ENCODE measurements at places on chromosomes 13 and 19. TPM values are rescaled to one million over a fixed set of nuclear protein-coding genes. Genes with fewer than 3 reads are reported as not detected.

CD177 gene
- 5.7 TPM for total RNA-seq

DNA sequence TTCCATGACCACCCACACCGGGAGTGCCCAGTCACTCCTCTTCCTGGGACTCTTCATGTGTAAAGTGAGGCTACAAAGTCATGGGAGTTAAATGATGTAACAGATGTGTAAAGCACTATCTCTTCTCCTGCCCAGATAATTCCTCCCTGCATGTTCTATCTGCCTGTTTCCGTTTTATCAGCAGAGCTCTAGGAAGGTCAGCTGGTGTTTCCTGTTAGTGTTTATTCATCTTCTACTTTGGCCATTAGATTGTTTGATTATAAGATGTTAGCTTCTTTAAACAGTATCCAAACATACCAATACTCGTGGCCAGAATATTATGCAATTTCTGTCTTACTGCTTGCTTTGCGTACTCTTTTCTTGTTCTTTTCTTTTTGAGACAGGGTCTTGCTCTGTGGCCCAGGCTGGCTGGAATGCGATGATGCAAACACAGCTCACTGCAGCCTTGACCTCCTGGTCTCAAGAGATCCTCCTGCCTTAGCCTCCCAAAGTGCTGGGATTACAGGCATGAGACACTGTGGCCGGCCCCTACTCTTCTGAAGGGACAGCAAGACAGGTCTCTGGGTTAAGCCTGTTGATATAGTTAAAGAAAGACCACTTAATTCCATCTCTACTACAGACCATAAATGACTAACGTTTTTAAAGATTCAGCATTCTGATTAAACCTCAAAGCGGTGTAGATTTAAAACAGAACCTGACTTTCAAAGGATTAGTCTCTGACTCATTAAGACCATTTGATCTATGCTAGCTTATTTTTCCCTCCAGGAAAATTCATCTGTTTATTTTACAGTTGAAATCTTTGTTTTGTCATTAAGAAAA lies 97.4 kb upstream of the AKAP11 start:
- H3K27me3 ChIP-seq = no peaks in the 10 kb centered on the region
- no peak for DNase-seq
- no peaks in the 10 kb centered on the region for H3K4me1 ChIP-seq
- peaks cover 30% of the 10 kb centered on the region for H3K36me3 ChIP-seq
- no peak overlapping the region for H3K27ac ChIP-seq

- H3K36me3 ChIP-seq = no peaks in the 10 kb centered on the region
- DNase-seq = no peak
- peaks cover 41% of the 10 kb centered on the region for H3K27me3 ChIP-seq
- H3K4me1 ChIP-seq = no peaks in the 10 kb centered on the region
- H3K4me3 ChIP-seq = no peak overlapping the region
Measured at GRCh38 chr19:53999694-54000093, 8.3 kb downstream of the CACNG6 start.

GRCh38 chr13:112951674-112952371 lies 17.2 kb upstream of the MCF2L start:
- H3K4me3 ChIP-seq = no peak overlapping the region
- H3K27me3 ChIP-seq = no peaks in the 10 kb centered on the region
- no peaks in the 10 kb centered on the region for H3K4me1 ChIP-seq

ASF1B gene
- total RNA-seq = 2.6 TPM

KHSRP gene
- total RNA-seq = 173 TPM

FXYD3 gene
- 135 TPM for total RNA-seq

RHPN2 gene
- 7.7 TPM for total RNA-seq

GRCh38 chr19:7907122-7907521 lies 3.4 kb downstream of the MAP2K7 start:
- H3K27ac ChIP-seq = no peak overlapping the region
- DNase-seq = peak; percentile 42
- no peaks in the 10 kb centered on the region for H3K27me3 ChIP-seq
- peaks cover 42% of the 10 kb centered on the region for H3K36me3 ChIP-seq
- H3K4me3 ChIP-seq = no peak overlapping the region
- H3K4me1 ChIP-seq = peaks cover 42% of the 10 kb centered on the region

- H3K27ac ChIP-seq = no peak overlapping the region
- no peaks in the 10 kb centered on the region for H3K36me3 ChIP-seq
- no peak overlapping the region for H3K4me3 ChIP-seq
- DNase-seq = no peak
- H3K4me1 ChIP-seq = peaks cover 22% of the 10 kb centered on the region
Measured at GRCh38 chr13:39457274-39457673, 145.7 kb downstream of the LHFPL6 start.

GRCh38 chr13:110581506-110582185 lies 20.1 kb upstream of the RAB20 start:
- H3K4me3 ChIP-seq = no peak overlapping the region
- H3K36me3 ChIP-seq = no peaks in the 10 kb centered on the region
- DNase-seq = no peak
- H3K27me3 ChIP-seq = no peaks in the 10 kb centered on the region
- no peak overlapping the region for H3K27ac ChIP-seq
- H3K4me1 ChIP-seq = no peaks in the 10 kb centered on the region

F2RL3 gene
- total RNA-seq = 22.5 TPM

DNA sequence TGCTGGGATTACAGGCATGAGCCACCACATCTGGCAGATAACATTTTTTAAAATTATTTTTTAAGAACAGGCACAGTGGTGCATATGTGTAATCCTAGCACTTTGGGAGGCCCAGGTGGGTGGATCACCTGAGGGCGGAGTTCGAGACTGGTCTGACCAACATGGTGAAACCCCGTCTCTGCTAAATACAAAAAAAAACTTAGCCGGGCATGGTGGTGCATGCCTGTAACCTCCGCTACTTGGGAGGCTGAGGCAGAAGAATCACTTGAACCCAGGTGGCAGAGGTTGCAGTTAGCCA lies 631 bp upstream of the PALM3 start:
- H3K27me3 ChIP-seq = peaks cover 27% of the 10 kb centered on the region
- no peaks in the 10 kb centered on the region for H3K36me3 ChIP-seq
- no peak overlapping the region for H3K4me3 ChIP-seq

- peak within 1 kb of the TSS; percentile 79 for H3K27ac ChIP-seq
- H3K4me1 ChIP-seq = peaks cover 20% of the 10 kb centered on the region
- H3K4me3 ChIP-seq = peak within 1 kb of the TSS; percentile 92
- DNase-seq = peak; percentile 85
- no peaks in the 10 kb centered on the region for H3K27me3 ChIP-seq
Measured at GRCh38 chr19:44141191-44142058, at the start of gene ZNF234. Gene ZNF234 (plus strand): TSS chr19:44141554. CDS start chr19:44144633, 3,079 bp downstream.

GRCh38 chr13:34294483-34295129 lies 476.7 kb downstream of the RFC3 start:
- no peak overlapping the region for H3K27ac ChIP-seq
- no peaks in the 10 kb centered on the region for H3K4me1 ChIP-seq
- H3K27me3 ChIP-seq = no peaks in the 10 kb centered on the region

TNFSF13B gene
- total RNA-seq = 26.6 TPM

ZFR2 gene
- 0.41 TPM for total RNA-seq

C13orf46 gene
- total RNA-seq = 14.0 TPM

OR7A5 gene
- not detected for total RNA-seq

- no peak for DNase-seq
- no peak overlapping the region for H3K4me3 ChIP-seq
- H3K4me1 ChIP-seq = no peaks in the 10 kb centered on the region
- no peak overlapping the region for H3K27ac ChIP-seq
- H3K36me3 ChIP-seq = no peaks in the 10 kb centered on the region
- no peaks in the 10 kb centered on the region for H3K27me3 ChIP-seq
Measured at GRCh38 chr13:61253105-61253877, 162.4 kb downstream of the PCDH20 start.

GRCh38 chr13:33146843-33147611 lies 130.8 kb downstream of the KL start:
- H3K4me3 ChIP-seq = no peak overlapping the region
- H3K4me1 ChIP-seq = no peaks in the 10 kb centered on the region
- H3K27ac ChIP-seq = no peak overlapping the region
- no peak for DNase-seq

TEKTIP1 gene
- total RNA-seq = 2.2 TPM

APOC4 gene
- 0.68 TPM for total RNA-seq

GRCh38 chr13:24995225-24995804 lies 100.6 kb upstream of the PABPC3 start:
- H3K36me3 ChIP-seq = no peaks in the 10 kb centered on the region
- H3K4me3 ChIP-seq = no peak overlapping the region
- DNase-seq = no peak
- H3K27ac ChIP-seq = no peak overlapping the region
- peaks cover 6% of the 10 kb centered on the region for H3K27me3 ChIP-seq

GRCh38 chr19:42330241-42330711 lies 4.8 kb downstream of the MEGF8 start:
- H3K36me3 ChIP-seq = peaks cover 4% of the 10 kb centered on the region
- no peak overlapping the region for H3K4me3 ChIP-seq
- no peak for DNase-seq

DNA sequence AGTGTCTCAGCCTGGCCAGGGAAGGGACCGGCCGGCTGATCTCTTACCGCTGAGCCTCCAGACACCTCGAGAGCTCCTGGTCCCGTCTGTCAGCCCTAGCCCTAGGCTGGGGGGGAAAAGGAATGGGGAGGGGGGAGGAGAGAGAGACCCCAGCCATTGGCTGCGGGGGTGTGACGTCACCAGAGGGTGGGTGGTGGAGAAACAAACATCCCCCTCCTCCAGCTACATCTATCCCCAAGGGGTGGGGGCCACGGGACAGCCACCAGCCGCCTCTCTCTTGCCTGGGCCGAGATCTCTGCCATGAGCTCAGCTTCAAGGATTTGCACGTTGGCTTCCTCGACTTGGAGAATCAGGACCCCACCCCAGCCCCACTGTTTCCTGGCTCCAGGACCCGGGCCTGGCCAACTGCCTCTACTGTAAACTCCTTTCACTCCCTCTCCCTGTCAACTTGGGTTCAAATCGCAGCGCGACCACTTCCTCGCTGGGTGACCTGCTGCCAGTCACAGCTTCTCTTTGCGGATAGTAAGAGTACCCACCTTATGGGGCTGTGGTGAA lies at the start of gene PRX:
PRX (minus strand) TSS at position 88 of the 555 bp plus-strand sequence. CDS start 5,446 bp downstream, outside the sequence.
- peak within 1 kb of the TSS; percentile 50 for H3K4me3 ChIP-seq
- no peaks in the 10 kb centered on the region for H3K36me3 ChIP-seq
- H3K4me1 ChIP-seq = peaks cover 43% of the 10 kb centered on the region
- no peak for DNase-seq
- no peaks in the 10 kb centered on the region for H3K27me3 ChIP-seq
- peak within 1 kb of the TSS; percentile 77 for H3K27ac ChIP-seq

- H3K27ac ChIP-seq = peak overlapping the region; percentile 37
- peak overlapping the region; percentile 50 for H3K4me3 ChIP-seq
- no peaks in the 10 kb centered on the region for H3K36me3 ChIP-seq
- H3K27me3 ChIP-seq = peaks cover 31% of the 10 kb centered on the region
- H3K4me1 ChIP-seq = peaks cover 22% of the 10 kb centered on the region
- DNase-seq = peak; percentile 65
Measured at GRCh38 chr19:46639358-46640182, 3.6 kb upstream of the GNG8 start.

CNN1 gene
- 16.4 TPM for total RNA-seq

DNA sequence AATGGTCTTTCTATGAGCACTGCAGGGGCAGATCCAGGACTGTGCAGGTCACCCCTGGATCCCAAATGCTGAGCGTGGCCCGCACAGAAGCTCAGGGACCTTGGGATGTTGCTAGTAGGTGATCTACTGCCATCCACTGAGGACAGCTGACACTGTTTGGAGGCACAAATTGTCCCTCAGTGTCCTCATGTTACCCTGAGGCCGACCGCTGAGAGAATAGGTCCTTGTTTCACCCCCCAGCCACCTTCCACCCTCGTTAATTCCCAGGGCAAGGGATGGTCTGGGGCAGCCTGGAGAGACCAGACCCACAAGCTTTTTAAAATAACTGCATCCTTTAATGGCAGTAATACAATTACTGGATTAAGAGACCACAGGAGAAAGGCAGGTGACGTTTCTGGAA lies 15.4 kb upstream of the TMEM160 start:
- H3K4me3 ChIP-seq = no peak overlapping the region
- no peak overlapping the region for H3K27ac ChIP-seq
- DNase-seq = no peak
- no peaks in the 10 kb centered on the region for H3K4me1 ChIP-seq
- peaks cover 43% of the 10 kb centered on the region for H3K36me3 ChIP-seq

PRRG2 gene
- 7.6 TPM for total RNA-seq

SIGLEC8 gene
- 3.0 TPM for total RNA-seq

CEBPA gene
- 75.1 TPM for total RNA-seq

DNA sequence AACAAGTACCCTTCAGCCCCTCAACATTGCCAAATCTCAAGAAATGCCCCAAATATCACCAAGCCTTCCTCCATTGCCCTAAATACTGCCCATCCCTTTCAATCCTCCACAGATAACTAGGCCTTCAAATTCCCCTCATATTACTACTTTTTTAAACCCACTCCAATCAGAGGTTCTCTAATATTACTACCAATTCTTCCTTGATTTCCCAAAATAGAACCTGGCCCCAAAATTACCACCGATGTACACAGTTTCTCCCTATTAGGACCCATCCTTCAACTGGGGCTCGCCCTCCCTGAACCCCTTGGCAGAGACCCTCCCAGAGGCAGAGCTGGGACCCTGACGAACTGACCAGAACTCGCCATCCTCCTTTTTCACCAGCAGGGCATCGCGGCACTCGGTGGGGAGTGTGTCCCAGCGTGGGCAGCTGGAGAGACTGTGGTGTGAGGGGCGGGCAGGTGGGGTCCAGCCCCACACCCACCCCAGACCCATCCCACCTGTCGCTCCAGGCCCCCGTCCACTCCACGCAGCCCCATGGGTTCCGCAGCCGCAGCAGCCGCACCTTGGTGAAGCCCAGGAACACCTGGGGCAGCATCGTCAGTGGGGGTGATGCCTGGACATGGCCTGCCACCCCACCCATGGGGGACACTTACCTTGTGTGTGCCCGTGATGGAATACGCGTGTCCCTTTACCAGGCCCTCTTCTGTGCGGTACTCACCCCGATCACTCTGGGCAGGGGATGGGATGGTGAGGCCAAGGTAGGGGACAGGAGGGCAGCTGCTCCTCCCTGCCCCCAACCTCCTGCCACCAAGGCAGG lies 6.1 kb downstream of the CAPN12 start:
- H3K4me3 ChIP-seq = no peak overlapping the region
- no peak overlapping the region for H3K27ac ChIP-seq
- no peaks in the 10 kb centered on the region for H3K27me3 ChIP-seq
- DNase-seq = peak; percentile 35

DNA sequence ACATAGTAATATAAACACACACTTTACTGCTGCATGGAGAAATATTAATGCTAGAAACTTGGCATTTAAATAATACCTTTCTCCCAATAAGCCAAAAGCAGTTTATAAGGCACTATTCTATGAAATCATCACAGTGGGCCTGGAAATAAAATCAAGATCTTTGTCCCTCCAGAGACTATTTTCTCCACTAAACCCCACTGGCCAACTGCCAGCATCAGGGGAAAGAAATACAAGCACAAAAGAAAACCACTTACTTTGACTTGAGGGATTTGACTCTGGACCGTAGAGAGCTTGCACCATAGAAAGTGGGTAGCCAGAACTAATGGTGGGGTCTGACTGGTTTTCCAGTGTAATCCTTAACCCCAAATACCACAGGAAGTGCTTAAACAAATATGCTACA lies 71.9 kb downstream of the DCLK1 start:
- H3K27ac ChIP-seq = no peak overlapping the region
- H3K4me3 ChIP-seq = no peak overlapping the region
- H3K4me1 ChIP-seq = no peaks in the 10 kb centered on the region
- no peaks in the 10 kb centered on the region for H3K27me3 ChIP-seq

SERPINE3 gene
- not detected for total RNA-seq

All from lower lobe of right lung (tissue), 2 donors.